Activated T-helper 1 cell treated with anti-CD3 and anti-CD28 coated beads, Interleukin-2, amount 50 U/mL, for 16 hours (primary cell): ENCODE measurements at places on chromosomes 12 and 14.

- no peak for DNase-seq
Observed at GRCh38 chr12:107397890-107398500, 287.6 kb upstream of the PWP1 start.

DNA sequence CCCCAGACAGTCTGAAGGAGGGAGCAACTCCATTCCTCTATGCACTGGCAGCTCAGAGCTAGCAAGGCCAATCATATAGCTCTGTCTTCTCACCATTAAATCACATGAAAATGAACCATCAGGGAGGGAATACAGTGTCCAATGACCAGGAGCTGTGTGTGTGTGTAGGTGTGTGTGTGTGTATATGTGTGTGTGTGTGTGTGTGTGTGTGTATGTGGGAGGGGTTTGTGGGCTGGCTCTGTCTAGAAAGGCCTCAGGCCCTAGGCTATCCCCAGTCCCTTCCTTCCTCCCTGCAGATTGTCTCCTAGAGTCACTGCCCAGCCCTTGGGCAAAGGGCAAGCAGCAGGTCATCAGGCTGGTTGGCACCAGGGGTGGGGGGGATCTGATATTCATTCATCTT is 5.7 kb upstream of the SUSD6 start:
- no peak for DNase-seq

GRCh38 chr12:67940780-67941243 is 48.4 kb upstream of the IFNG-AS1 start:
- no peak for DNase-seq

- DNase-seq: no peak
Observed at GRCh38 chr12:68397566-68398158, 65.5 kb upstream of the MDM1 start.

GRCh38 chr14:21023817-21024584 is 860 bp downstream of the NDRG2 start:
- no peak for DNase-seq

GRCh38 chr14:93073910-93074769 is 41.6 kb downstream of the ITPK1 start:
- no peak for DNase-seq

- DNase-seq: no peak
Observed at GRCh38 chr14:22814941-22815713, at the start of gene SLC7A7. Gene SLC7A7 (minus strand): TSS chr14:22815435. CDS start chr14:22813398, 2,037 bp downstream.

- DNase-seq: no peak
Observed at GRCh38 chr12:131493068-131493826, 217.6 kb upstream of the SFSWAP start.
